ENCODE measurements at places on chromosomes 6 and 20. TPM values are rescaled to one million over a fixed set of nuclear protein-coding genes. Genes with fewer than 3 reads are reported as not detected.
A peak's percentile ranks its signal among the peaks of the same experiment; 100 is the strongest.

- H3K27ac ChIP-seq, result no peak overlapping the region
- H3K36me3 ChIP-seq, result no peaks in the 10 kb centered on the region
- no peak for DNase-seq
- H3K27me3 ChIP-seq, result no peaks in the 10 kb centered on the region
- H3K4me1 ChIP-seq, result peaks cover 3% of the 10 kb centered on the region
Measured at GRCh38 chr20:35826397-35826998, 54.7 kb downstream of the PHF20 start.

DNA sequence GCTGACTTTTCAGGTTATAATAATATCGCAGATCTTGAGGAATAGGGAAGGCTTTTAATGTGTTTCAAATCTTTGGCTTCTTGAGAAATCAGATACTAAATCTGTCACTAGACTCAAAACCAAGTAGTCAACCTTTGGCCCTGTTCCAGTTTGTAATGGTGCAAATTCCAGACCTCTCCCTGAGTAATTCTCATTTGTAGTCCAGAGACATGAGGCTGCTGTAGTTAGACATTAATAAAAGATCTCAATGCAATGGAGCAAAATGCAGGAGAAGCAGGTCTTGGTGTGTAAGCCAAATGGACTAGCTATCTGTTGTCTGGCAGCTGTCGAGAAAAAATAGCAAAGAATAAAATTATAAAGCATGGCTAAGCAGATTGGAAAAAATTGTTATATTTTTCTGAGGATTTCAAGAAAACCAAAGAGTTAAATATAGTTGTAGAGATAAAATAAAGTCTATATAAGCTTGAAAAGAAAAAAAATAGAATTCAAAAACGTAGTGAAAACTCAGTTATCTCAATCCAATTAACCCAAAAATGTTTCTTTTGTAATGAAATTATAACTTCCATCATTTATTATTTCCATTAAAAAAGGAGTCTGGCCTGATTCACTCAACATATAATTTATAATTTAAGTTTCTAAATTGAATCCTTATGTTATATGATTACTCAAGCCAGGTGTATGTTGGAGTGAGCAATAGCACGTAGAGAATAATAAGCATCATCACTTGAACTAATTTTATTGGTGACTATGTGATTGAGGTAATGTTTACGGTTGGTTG lies 161.5 kb upstream of the ADGRB3 start:
- no peaks in the 10 kb centered on the region for H3K27me3 ChIP-seq
- DNase-seq, result no peak
- no peaks in the 10 kb centered on the region for H3K36me3 ChIP-seq
- no peak overlapping the region for H3K4me3 ChIP-seq
- no peaks in the 10 kb centered on the region for H3K4me1 ChIP-seq

DNA sequence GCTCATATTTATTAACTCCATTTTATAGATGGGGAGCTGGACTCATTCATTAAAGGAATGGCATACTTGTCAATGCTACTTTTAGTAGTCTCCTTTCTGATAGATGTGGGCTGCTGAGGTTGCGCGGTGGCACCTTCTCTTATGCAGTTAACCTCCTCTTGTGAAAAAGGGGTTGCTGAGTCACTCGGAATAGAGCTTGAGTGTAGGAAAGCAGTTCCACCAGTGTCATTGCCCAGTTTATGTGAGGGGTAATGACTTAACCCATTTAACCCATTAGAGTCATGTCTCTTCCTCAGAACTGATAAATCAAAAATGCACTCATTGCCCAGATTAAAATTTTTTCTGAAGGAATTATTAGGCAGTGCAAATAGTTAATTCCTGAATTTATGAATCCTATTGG lies 6.3 kb downstream of the MAPK14 start:
- H3K4me1 ChIP-seq, result peaks cover 91% of the 10 kb centered on the region
- H3K27me3 ChIP-seq, result no peaks in the 10 kb centered on the region
- no peak overlapping the region for H3K27ac ChIP-seq
- DNase-seq, result no peak
- no peaks in the 10 kb centered on the region for H3K36me3 ChIP-seq

DNA sequence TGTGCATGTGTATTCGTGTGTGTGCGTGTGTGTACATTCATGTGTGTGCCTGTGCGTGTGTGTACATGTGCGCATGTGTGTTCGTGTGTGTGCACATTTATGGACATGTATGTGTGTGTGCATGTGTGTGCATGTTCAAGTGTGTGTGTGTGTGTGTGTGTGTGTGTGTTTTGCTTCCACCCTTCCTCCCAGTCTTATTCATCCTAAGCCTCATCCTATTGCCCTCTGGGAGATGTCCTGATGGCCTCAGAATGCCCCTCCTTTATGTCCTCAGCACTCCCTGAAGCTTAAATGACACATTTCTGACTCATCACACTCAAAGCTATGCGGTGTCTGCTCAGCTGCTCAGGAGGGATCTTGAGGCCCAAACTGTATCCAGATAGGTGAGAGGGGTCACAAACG lies 76.6 kb upstream of the CCDC167 start:
- H3K4me3 ChIP-seq, result no peak overlapping the region
- H3K4me1 ChIP-seq, result no peaks in the 10 kb centered on the region
- H3K36me3 ChIP-seq, result no peaks in the 10 kb centered on the region
- DNase-seq, result no peak

The TRIM15 gene
- not detected for total RNA-seq

DNA sequence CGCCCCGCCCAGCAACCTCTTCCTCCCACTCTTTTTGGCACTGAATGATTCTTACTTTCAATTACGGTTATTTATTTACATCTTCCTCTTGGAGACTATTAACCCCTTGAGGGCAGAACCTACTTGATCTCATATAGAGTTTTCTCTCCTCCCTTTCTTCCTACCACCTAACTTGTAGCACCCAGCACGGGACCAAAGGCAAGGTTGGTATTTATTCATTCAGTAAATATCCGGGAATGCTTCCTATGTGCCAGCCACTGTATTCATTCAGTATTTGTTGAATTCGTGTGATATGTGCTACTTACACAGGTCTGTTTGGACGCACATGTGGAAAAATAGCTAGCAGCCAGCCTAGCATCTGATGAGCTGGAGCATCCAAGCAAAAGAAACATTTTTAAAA lies 1.3 kb upstream of the CNKSR3 start:
- no peaks in the 10 kb centered on the region for H3K36me3 ChIP-seq
- DNase-seq, result no peak
- no peaks in the 10 kb centered on the region for H3K27me3 ChIP-seq
- no peak overlapping the region for H3K4me3 ChIP-seq
- peaks cover 40% of the 10 kb centered on the region for H3K4me1 ChIP-seq
- H3K27ac ChIP-seq, result peak overlapping the region; percentile 80

GRCh38 chr20:61757-62156 lies 25.7 kb upstream of the DEFB125 start:
- no peaks in the 10 kb centered on the region for H3K4me1 ChIP-seq
- no peak for DNase-seq
- H3K27me3 ChIP-seq, result no peaks in the 10 kb centered on the region
- H3K27ac ChIP-seq, result no peak overlapping the region

The CALHM4 gene
- total RNA-seq, result not detected

The LRRC1 gene
- 52.5 TPM for total RNA-seq

The LPIN3 gene
- 82.3 TPM for total RNA-seq

- DNase-seq, result no peak
- H3K36me3 ChIP-seq, result no peaks in the 10 kb centered on the region
- H3K27ac ChIP-seq, result no peak overlapping the region
- no peak overlapping the region for H3K4me3 ChIP-seq
Measured at GRCh38 chr6:157137501-157137900, 185.8 kb downstream of the TMEM242 start.

DNA sequence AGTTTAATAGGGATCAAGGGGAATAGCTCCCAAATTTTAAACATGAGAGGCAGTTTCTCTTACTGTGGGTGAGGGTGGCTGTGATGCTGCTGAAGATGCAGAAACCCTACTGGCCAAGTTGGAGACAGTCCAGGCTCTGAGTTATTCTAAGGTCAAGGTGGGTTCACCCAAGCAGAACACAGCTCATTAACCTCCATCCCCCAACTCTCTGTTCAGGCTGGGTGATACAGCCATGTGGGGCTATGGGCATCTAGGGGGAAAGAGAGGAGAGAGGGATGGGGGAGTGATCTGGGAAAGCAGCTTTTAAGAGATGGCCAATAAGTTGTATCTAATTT lies 18.9 kb upstream of the TRAM2 start:
- no peak overlapping the region for H3K4me3 ChIP-seq
- peak; percentile 55 for DNase-seq
- H3K27ac ChIP-seq, result peak overlapping the region; percentile 67

- no peak overlapping the region for H3K27ac ChIP-seq
- H3K27me3 ChIP-seq, result no peaks in the 10 kb centered on the region
- DNase-seq, result no peak
- no peaks in the 10 kb centered on the region for H3K4me1 ChIP-seq
Measured at GRCh38 chr6:97939440-97940168, 656.6 kb upstream of the MMS22L start.

The GUCA1A gene
- not detected for total RNA-seq

The COL12A1 gene
- total RNA-seq, result 130 TPM

GRCh38 chr6:113818578-113818977 lies 38.6 kb upstream of the MARCKS start:
- H3K27me3 ChIP-seq, result no peaks in the 10 kb centered on the region
- H3K36me3 ChIP-seq, result no peaks in the 10 kb centered on the region
- H3K4me1 ChIP-seq, result no peaks in the 10 kb centered on the region
- DNase-seq, result no peak
